ENCODE measurements at places on chromosomes 2 and 18.

GRCh38 chr2:64234785-64235184 lies 90.6 kb upstream of the PELI1 start:
- DNase-seq: no peak

- DNase-seq: no peak
Observed at GRCh38 chr18:274313-274712, 6.5 kb upstream of the THOC1 start.

DNA sequence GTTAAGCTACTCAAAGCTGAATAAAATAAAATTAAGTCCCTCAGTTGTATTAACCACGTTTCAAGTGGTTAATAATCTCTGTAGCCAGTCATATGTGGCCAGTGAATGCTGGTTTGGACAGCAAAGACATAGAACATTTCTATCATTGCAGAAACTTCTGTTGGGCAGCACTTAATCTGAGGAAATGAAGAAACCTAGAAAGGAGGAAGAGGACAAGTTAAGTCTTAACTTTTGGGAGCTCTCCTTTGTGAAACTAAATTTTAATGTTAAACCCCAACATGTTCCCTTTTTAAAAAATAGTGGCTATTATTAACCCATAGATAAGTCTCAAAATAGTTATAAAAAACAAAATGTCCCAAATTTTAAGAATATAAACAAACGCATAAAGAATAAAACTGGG lies 421.3 kb downstream of the ARHGAP15 start:
- no peak for DNase-seq

GRCh38 chr2:120358734-120359465 lies 13.0 kb downstream of the INHBB start:
- no peak for DNase-seq

DNA sequence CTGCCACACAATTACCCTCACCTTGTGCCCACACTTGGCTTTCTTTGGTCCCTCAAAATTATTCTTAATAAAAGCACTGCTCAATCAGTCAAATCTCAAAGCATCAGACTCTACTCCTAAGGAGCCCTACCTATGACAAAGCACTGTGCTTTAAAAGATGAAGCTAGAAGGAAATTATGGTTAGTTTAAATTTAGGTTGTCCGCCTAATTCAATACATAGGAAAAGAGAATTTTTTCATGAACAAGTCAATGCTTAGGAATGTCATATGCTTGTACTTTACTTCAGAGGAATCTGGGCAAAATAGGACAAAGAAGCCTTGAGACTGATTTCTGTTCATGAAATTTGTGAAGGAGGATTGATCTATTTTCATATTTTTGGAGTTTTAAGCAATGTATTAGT lies 726.4 kb upstream of the CDH2 start:
- peak; percentile 7 for DNase-seq

- no peak for DNase-seq
Observed at GRCh38 chr2:18763338-18763737, 174.0 kb upstream of the NT5C1B start.

DNA sequence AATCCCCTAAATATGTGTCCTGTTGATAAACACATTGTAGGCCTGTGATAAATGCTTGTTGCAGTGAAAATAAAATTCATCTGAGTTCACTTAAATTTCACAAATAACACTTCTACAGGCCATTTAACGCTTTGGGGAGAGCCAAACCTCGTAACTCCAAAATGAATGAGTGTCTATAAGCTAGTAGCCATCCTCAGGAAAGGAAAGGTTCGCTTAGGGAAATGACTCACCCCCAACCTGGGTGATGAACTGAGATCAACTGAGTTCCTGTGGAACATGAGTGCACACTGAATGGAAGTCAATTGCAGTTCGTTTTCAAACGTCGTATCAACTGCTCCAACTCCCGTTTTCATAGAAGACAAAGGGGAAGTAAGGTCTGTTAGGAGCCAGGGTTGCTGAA lies 527.6 kb upstream of the ID2 start:
- DNase-seq: no peak

GRCh38 chr2:54589340-54590215 lies 133.5 kb downstream of the SPTBN1 start:
- DNase-seq: no peak

DNA sequence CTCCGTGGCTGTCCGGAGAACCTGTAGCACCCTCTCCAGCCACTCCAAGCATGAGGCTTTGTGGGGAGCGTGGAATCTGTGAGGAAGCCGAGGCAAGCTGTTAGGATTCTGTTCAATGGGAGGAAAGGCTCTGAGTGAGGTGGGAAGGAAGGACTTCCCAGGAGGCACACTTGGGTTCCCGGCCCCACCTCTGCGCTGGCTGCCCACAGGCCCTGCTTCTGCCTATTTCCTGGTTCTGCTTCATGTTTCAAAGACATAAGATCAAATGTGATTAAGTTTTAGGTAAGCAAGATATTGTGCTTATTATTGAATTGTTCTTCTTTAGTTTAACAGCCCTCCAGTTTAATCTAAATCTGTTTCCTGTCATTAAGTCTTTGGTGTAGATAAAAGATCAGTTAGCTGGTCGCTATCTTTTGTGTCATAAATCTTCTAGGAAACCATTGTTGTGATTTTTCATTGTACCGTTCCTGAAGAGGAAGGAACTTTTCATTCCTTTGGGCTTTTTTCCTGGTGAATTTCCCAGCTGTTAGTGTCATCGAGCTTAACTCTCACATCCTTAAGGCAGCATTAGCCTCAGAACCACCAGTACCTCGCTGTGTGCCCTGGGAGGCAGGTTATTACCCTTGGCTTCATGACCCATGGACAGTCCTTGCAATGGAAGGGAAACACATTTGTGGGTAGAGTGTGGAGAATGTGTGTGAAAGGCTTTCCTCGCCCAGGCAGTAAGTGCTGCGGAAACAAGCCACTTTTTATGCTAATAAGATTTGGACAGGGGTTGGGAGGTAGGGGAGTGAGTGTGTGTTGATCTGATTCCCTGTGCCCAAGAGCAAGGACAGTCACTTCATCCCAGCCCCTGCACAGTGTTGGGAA lies 61.9 kb upstream of the ALPP start:
- DNase-seq: no peak

GRCh38 chr18:32297579-32298170 lies 107.8 kb downstream of the MEP1B start:
- no peak for DNase-seq

DNA sequence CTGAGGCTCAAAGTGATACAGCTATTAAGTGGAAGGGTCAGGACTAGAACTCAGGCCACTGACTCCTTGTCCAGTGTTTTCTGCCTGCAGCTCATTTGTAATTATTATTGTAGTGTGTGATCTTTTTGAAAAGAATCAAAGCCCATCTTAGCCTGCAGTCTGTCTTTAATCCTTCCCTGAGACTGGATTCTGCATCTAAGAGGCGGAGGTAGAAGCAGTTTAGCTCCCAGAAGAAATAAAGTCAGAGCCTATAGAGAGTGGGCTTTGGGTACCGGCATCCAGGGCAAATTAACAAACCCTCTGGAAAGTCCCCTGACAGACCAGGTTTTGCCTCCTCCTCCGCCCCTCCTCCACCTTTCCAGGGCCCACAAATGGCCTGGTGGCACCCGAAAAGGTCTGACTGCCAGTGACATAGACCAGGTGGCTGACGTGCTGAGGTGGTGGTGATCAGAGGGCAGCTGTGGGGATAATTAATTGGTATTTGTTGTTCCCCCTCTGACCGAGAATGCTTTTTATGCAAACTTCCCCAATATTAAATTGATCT lies 2.2 kb upstream of the RAX start:
- no peak for DNase-seq

GRCh38 chr2:233915128-233915527 lies 2.0 kb upstream of the TRPM8 start:
- DNase-seq: peak; percentile 23

GRCh38 chr2:240624011-240624949 lies 1.0 kb upstream of the GPR35 start:
- DNase-seq: no peak

DNA sequence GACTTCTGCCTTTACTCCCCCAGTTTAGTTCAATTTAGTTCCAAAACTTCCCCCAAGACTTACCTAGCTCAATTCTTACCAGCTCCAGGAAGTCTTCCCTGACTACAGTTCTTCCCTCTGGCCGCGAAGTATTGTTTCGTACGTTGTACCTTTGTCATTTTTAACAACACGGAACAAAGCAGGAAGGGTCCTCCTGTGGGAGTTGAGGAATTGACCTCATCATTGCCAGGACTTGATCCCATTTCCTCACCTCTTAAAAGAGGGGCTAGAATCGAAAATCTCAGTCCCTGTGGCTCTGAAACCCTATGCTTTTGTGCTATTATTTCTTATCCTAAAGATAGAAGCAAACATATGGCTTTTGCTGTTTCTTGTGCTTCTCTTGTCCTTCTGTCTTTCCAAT lies 187.1 kb downstream of the MYO3B start:
- DNase-seq: no peak

- no peak for DNase-seq
Observed at GRCh38 chr2:221420245-221420644, 151.9 kb downstream of the EPHA4 start.

DNA sequence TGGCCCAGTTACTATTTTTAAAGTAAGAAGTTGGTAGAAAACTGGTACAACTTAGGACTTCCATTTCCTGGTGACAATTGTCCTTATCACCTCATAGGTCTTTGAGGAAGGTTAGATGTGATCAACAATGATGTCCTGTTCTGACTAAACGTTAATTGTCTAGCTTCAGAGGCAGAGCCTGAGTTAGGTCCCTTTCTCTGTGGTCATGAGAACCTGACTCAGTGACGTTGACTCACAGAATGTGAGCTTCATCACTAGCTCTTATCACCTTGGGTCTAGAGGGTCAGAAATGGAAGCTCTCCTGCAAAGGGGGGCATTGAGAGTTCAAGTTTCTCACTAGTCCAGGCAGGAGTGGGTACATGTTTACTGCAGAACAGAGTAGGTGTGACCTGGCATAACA lies 60.6 kb upstream of the ATP8B1 start:
- DNase-seq: no peak

DNA sequence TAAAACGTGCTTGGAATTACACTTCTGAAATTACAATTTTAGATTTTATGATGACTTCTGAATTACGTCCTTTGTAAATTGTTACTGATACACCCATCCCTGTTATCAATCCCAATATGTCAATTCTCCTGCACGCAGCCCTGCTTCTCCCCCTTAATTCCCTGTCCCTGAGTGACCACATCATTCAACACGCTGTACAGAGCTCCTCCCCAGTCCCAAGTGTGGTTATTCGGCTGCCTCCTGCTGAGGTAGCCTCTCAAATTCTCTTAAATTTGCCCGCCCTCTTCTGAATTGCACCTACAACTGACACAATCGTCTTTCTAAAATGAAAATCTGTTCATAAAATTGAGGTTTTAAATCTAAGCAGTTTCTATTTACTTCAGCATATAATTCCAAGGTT lies 10.1 kb downstream of the SERPINB8 start:
- peak; percentile 30 for DNase-seq

DNA sequence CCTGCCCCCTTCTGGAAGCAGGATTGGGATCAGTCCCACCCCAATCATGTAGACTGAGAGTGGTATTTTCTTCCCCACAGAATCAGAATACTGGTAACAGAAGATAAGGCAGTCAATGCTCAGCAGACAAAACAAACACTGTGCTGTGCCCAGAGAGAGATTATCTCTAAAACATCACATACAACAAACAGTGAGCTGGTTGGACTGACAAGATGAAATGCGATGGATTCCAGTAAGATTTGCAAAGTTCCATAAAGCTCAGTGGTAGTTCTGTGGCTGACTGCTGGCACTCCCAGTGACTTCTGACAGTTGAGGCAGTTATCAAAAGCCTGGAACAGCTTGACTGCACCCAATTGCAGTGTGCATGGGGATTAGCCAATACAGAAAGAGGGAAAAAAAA lies 311.5 kb upstream of the MGAT5 start:
- DNase-seq: no peak

GRCh38 chr2:218329027-218329825 lies 27.4 kb upstream of the CATIP start:
- peak; percentile 6 for DNase-seq

DNA sequence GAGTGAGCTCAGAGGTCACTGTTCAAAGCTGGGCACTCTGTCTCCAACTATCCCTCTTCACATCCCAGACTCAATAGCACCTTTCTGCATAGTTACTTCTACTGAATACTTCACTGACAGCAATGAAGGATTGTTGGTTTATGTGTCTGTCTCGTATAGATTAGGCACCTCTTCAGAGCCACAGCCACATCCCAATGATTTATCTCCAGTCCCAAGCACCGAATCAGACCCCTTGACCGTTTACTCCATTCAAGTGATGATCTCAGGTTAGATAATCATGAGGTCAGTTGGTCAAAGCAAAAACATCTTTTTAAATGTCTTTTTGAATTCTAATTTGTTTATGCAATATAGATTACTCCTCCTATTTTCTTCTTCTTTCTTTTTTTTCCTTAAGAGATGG lies 14.7 kb downstream of the NEDD4L start:
- DNase-seq: no peak

GRCh38 chr18:13447621-13448334 lies 229.2 kb downstream of the LDLRAD4 start:
- peak; percentile 86 for DNase-seq

All from AG20443 (cell line).